GM12878 (cell line): ENCODE measurements at places on chromosomes 2 and 18.

- DNase-seq: no peak
These were observed 149.8 kb downstream of the KLHL29 start for GRCh38 chr2:23534771-23535170.

DNA sequence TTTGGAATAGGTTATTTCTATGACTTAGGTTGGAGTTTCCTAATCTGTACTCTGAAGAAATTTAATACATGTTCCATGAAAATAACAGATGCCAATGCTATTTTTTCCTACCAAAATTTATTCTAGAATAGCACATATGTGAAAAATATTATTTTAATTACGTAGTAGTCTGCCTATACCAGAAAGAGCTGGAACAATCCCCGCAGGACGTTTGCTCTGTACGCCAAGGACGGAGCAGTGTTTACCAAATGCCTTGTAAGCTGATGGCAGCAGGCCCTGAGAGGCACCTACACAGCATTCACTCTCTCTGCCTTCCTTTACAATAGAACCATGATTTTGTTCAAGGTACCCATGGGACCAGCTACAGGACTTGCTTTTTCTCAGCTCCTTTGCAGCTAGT, 16.8 kb upstream of the SLC1A4 start:
- no peak for DNase-seq

GRCh38 chr2:96506907-96507240, 1.7 kb upstream of the NEURL3 start:
- no peak for DNase-seq

GRCh38 chr2:39875182-39875913, 96.3 kb upstream of the THUMPD2 start:
- DNase-seq: no peak

GRCh38 chr2:179915395-179915992, 54.1 kb upstream of the ZNF385B start:
- no peak for DNase-seq

GRCh38 chr2:81437456-81438000, 1133.0 kb upstream of the LRRTM1 start:
- DNase-seq: no peak

GRCh38 chr2:160434254-160434948, 59.2 kb downstream of the RBMS1 start:
- DNase-seq: no peak

GRCh38 chr2:112600634-112601033, 16.2 kb downstream of the CHCHD5 start:
- no peak for DNase-seq
